Stimulated activated CD8-positive, alpha-beta memory T cell treated with anti-CD3 and anti-CD28 coated beads, Interleukin-2, amount 100 ng/mL, for 1 hour (primary cell): ENCODE measurements at places on chromosomes 1 and 21.

GRCh38 chr1:118363396-118363795 is 178.4 kb upstream of the SPAG17 start:
- DNase-seq: no peak

GRCh38 chr1:208271236-208271635 is 27.1 kb upstream of the PLXNA2 start:
- DNase-seq: no peak

GRCh38 chr1:17538010-17538409 is 1.5 kb upstream of the ARHGEF10L start:
- DNase-seq: no peak

DNA sequence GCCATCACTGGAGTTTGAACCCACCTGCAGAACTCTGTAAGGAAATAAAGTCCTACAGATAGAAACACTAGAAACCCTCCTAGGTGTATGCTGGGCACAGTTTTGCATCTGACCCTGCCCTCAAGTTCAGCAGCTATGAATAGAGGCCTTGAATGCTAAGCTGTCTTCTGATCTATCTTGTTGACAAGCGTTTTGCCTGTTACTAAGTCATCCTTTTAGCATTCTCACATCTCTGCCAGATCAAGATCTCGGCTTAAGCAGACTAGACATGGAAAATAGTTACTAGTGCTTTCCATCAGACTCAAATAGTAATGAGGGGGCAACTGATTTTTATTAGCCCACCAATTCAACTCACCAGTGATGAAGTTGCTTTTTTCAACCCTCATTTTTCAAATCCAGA is 10.5 kb downstream of the TBX15 start:
- no peak for DNase-seq

DNA sequence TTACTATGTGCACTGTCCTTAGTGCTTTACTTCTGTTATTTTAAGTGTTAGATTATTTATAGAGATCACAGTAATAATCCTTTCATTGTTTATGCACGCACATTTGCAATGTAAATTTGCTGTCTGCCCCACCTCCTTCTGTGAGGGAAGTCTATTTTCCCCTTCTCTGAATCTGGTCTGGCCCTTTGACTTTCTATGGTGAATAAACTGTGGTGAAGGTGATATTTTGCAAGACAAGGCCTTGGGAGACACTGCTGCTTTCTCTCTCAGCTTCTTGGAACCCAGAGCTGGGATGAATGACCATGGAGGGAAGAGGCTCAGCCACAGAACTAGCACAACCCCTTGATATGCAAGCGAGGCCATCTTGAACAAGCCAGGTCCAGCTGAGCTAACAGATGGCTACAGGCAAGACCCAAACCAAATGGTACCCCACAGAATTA is 156.3 kb downstream of the ST6GALNAC3 start:
- DNase-seq: no peak

- DNase-seq: no peak
These were observed 140.2 kb downstream of the MIS18A start for GRCh38 chr21:32138658-32139057.

GRCh38 chr1:92848201-92848600 is 16.4 kb downstream of the RPL5 start:
- no peak for DNase-seq

DNA sequence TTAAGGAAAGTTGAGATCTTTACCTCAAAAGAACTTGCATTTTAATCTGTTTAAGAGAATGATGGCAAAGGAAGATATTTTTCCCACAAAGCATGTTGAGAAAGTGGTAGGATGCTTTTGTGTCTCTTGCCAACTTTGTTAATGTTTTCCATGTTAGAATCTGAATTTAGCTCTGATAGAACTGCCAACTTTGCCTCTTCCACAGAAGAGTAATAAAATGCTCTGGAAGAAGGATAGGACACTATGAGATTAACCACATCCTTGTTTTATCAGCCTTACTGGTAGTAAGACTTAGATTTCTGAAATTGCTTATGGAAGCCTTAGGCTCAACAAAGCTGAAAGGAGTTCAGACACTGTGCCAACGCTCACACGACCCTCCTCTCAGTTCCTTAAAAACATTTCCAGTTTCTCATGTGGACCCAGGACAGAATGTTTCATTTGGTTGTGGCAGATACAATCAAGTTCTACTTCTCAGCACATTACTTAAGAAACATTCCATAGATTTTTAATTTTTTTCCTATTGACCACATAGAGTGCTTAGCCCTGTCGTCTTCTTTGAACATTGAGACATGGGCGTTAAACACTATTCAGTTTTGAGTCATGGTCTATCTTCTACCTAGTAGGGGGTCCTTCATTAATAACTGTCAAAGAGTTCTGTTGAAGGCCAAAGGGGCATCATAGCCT is 59.0 kb downstream of the MTR start:
- DNase-seq: no peak

GRCh38 chr1:226651732-226652105 is 87.4 kb downstream of the ITPKB start:
- DNase-seq: no peak

DNA sequence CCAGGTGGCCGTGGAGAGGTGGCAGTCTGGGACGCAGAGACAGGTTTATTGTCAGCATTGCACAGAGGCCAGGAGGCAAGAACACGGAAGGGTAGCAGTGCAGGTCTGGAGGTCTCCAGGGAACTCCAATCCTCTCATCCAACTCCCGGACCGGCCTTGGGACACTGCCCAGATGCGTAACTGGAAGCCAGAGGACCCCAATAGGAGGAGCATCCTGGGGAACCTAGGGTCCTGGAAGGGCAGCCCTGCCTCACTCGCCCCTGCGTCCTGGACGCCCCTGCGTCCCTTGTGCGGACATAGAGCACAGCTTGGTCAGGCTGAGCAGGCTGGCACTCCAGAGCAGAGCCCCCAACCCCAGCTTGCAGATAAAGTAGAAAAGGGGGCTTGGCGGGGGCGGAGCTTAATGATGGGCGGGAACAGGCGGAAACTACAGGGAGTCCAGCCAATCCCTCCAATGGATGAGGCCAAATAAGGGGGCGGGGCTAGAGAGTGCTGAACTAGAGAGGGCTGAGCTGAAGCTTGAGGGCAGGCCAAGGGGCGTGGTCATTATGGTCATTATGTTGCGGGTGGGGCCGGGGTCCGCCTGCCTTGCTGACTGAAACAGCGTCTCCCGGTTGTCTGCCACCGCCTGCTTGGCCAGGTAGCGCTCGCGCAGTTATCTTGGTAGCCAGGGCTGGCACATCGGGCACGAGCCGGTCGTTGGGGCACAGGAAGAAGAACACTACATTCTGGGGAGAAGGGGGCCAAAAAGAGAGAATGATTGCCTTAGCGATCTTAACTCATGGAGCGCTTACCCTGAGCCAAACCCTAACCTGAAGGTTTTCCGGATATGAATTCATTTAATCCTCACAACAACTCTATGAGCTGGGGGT is 3.7 kb upstream of the ARHGEF19 start:
- no peak for DNase-seq
